ENCODE measurements at places on chromosomes 7 and 10.
A peak's percentile ranks its signal among the peaks of the same experiment; 100 is the strongest.

- no peak overlapping the region for H3K27ac ChIP-seq
- peaks cover 2% of the 10 kb centered on the region for H3K27me3 ChIP-seq
- H3K4me3 ChIP-seq = no peak overlapping the region
- H3K4me1 ChIP-seq = peaks cover 10% of the 10 kb centered on the region
Observed at GRCh38 chr10:13938950-13939349, 352.2 kb downstream of the PRPF18 start.

DNA sequence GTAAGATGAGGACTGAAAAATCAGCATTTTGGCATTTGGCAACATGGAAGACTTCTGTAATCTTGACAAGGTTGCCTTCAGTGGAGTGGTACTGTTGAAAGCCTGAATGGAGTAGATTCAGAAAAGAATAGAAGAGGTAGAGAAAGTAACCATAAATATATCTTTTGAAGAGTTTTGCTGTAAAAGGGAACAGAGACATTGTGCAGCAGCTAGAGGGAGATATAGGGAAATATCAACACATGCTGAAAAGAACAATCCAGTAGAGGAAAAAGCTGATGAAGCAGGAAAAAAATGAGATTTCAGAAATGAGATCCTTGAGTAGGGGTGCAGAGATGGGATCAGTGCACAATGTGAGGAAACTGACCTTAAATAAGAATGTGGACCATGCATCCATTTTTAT lies 60.0 kb downstream of the RAPGEF5 start:
- peaks cover 2% of the 10 kb centered on the region for H3K27me3 ChIP-seq
- no peak overlapping the region for H3K4me3 ChIP-seq
- no peaks in the 10 kb centered on the region for H3K36me3 ChIP-seq
- no peak overlapping the region for H3K27ac ChIP-seq
- H3K4me1 ChIP-seq = peaks cover 12% of the 10 kb centered on the region

GRCh38 chr10:69866688-69867461 lies 65.2 kb downstream of the COL13A1 start:
- DNase-seq = no peak
- no peak overlapping the region for H3K27ac ChIP-seq
- no peaks in the 10 kb centered on the region for H3K4me1 ChIP-seq
- H3K36me3 ChIP-seq = no peaks in the 10 kb centered on the region
- no peaks in the 10 kb centered on the region for H3K27me3 ChIP-seq

- H3K27me3 ChIP-seq = peaks cover 11% of the 10 kb centered on the region
- peaks cover 11% of the 10 kb centered on the region for H3K4me1 ChIP-seq
- H3K36me3 ChIP-seq = no peaks in the 10 kb centered on the region
- no peak overlapping the region for H3K4me3 ChIP-seq
- DNase-seq = no peak
Observed at GRCh38 chr10:89151857-89152256, 55.3 kb downstream of the CH25H start.

DNA sequence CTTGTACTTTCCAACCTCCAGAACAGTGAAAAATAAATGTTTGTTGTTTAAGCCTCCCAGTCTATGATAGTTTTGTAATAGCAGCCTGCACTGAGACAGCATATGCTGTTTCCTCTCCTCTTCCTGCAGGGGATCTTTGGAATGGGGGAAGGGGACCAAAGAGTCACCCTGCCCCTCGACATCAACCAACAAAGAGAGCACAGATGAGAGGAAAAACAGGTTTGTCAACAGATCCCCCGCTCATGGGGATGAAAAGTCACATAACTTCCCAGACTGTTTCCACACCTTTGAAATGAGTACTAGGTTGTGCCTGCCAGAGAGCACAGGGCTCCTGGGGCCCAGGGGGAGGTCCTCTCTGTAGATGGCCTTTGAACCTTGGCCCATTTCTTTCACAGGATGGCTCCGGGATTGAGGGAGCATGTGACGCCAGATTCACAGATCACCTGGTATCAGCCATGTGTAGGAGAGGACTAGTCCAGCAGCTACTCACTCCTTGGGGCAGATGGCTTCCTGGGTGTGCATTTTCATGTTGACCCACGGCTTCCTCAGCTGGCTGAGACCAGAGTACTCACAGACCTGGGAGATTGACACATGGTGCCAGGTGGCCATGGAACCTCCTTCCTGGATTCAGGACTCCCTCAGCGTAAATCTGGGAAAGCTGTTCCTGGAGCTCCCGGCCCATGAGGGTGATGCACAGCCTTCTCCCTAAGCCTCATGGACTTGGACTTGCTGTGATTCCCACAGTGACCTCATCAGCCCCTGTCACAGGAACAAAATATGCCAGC lies 125.6 kb downstream of the CXCL12 start:
- H3K27ac ChIP-seq = no peak overlapping the region
- H3K27me3 ChIP-seq = no peaks in the 10 kb centered on the region
- no peak for DNase-seq
- no peak overlapping the region for H3K4me3 ChIP-seq

GRCh38 chr7:127588697-127589482 lies 679 bp downstream of the ARF5 start:
- H3K4me1 ChIP-seq = peaks cover 41% of the 10 kb centered on the region
- DNase-seq = peak; percentile 38
- peak overlapping the region; percentile 93 for H3K27ac ChIP-seq
- H3K36me3 ChIP-seq = peaks cover 15% of the 10 kb centered on the region

- peaks cover 50% of the 10 kb centered on the region for H3K27me3 ChIP-seq
- H3K27ac ChIP-seq = no peak overlapping the region
- no peaks in the 10 kb centered on the region for H3K36me3 ChIP-seq
- no peaks in the 10 kb centered on the region for H3K4me1 ChIP-seq
Observed at GRCh38 chr10:48525113-48525512, 79.8 kb downstream of the ARHGAP22 start.

GRCh38 chr10:99841746-99842145 lies 59.3 kb downstream of the ABCC2 start:
- H3K4me3 ChIP-seq = no peak overlapping the region
- peaks cover 4% of the 10 kb centered on the region for H3K4me1 ChIP-seq
- H3K27me3 ChIP-seq = peaks cover 2% of the 10 kb centered on the region
- no peaks in the 10 kb centered on the region for H3K36me3 ChIP-seq

- H3K36me3 ChIP-seq = peaks cover 6% of the 10 kb centered on the region
- no peak overlapping the region for H3K4me3 ChIP-seq
- H3K27me3 ChIP-seq = no peaks in the 10 kb centered on the region
- no peak overlapping the region for H3K27ac ChIP-seq
- DNase-seq = no peak
Observed at GRCh38 chr10:21757185-21757901, 223.3 kb downstream of the MLLT10 start.

- no peaks in the 10 kb centered on the region for H3K27me3 ChIP-seq
- H3K4me1 ChIP-seq = no peaks in the 10 kb centered on the region
- H3K4me3 ChIP-seq = no peak overlapping the region
- H3K27ac ChIP-seq = no peak overlapping the region
Observed at GRCh38 chr7:132029369-132030085, 473.1 kb upstream of the PODXL start.

- H3K4me1 ChIP-seq = no peaks in the 10 kb centered on the region
- no peaks in the 10 kb centered on the region for H3K36me3 ChIP-seq
- no peak overlapping the region for H3K4me3 ChIP-seq
- H3K27ac ChIP-seq = no peak overlapping the region
Observed at GRCh38 chr7:151891182-151891581, 14.3 kb upstream of the PRKAG2 start.

GRCh38 chr10:10778959-10779358 lies 238.7 kb upstream of the CELF2 start:
- H3K4me1 ChIP-seq = no peaks in the 10 kb centered on the region
- no peak overlapping the region for H3K27ac ChIP-seq
- H3K27me3 ChIP-seq = peaks cover 12% of the 10 kb centered on the region
- no peak for DNase-seq
- H3K4me3 ChIP-seq = no peak overlapping the region

GRCh38 chr7:156820445-156821063 lies 72.4 kb downstream of the LMBR1 start:
- no peak overlapping the region for H3K4me3 ChIP-seq
- no peaks in the 10 kb centered on the region for H3K4me1 ChIP-seq
- H3K27ac ChIP-seq = no peak overlapping the region
- no peak for DNase-seq

DNA sequence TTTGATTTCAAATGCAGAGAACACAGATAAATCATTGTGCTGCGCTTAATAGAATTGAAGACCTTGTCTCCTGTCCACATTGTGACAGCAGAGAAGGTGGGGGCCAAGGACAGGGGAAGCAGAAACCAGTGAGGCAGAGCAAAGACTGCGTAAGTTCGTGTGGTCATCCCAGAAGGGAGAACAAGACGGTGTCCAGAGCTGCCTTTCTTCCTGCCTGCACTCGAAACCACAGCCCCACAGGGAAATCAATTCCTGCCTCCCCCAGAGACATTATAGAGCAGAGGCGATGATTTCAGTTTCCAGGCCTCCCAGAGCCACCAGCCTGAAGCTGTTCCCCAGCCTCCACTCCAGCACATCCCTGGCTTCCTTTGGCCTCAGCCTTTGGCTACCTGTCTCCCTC lies 39.7 kb upstream of the UCN3 start:
- no peaks in the 10 kb centered on the region for H3K36me3 ChIP-seq
- H3K27me3 ChIP-seq = peaks cover 5% of the 10 kb centered on the region
- no peaks in the 10 kb centered on the region for H3K4me1 ChIP-seq
- H3K4me3 ChIP-seq = no peak overlapping the region
- H3K27ac ChIP-seq = no peak overlapping the region

DNA sequence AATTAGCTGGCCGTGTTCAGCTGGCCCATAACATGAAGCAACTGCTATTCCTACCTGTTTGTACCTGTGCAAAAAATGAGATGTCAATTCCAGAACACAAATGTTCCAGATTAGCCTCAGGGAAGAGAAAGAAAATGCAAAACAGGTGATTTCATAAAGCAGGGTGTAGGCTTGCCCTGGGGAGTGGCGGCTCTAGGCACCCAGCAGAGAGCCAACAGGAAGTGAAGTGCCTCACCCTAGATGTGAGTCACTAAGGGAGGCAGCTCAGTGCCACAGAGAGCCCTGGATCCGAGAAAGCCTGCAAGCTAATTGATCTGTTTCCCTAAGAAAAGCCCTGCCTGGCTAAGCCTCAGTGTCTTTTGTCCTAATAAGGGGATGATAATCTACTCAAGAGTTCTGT lies 240.0 kb downstream of the ARHGAP21 start:
- no peak overlapping the region for H3K27ac ChIP-seq
- no peak for DNase-seq
- no peaks in the 10 kb centered on the region for H3K36me3 ChIP-seq
- peaks cover 10% of the 10 kb centered on the region for H3K27me3 ChIP-seq

- H3K4me3 ChIP-seq = peak overlapping the region; percentile 95
- peaks cover 3% of the 10 kb centered on the region for H3K27me3 ChIP-seq
- H3K36me3 ChIP-seq = peaks cover 32% of the 10 kb centered on the region
- no peak for DNase-seq
- peaks cover 90% of the 10 kb centered on the region for H3K4me1 ChIP-seq
- H3K27ac ChIP-seq = peak overlapping the region; percentile 99
Observed at GRCh38 chr7:100543586-100543985, 4.6 kb downstream of the AGFG2 start.

DNA sequence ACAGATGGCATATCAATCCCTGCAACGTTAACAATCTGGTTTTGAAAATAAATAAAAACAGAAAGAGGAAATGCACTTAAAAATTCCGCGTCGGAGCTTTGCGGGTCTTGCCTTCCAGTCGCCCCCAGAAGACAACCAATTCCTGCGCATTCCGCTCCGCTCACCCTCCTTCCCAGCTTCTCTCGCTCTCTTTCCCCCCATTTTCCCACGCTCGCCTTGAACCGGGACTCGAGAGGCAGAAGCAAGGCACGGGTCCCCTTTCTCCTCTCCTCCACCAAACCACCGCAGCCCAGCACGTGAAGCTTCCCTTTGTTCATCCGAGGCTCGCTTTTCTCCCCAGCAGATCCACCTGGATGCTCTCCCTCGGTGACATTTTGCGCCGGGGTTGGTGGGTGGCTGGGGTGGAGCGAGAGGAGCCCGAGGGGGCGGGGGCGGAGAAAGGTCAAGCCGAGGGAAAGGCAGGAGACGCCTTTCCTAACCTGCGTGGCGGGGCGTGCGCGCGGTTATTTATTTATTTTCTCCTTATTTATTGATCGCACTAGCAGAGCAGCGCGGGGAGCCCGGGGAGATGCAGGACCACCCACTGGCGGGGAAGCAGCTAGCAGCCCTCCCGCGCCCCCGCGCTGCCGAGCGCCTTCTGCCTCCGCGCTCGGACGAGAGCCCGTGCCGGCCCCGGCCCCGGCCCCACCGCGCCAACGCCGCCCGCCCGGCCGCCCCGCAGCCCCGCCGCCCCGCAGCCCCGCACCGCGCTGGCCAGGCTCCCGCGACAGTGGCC lies at the start of gene KCND2:
TSS of gene KCND2 (plus strand) at position 475 of the 775 bp plus-strand sequence.
- peaks cover 31% of the 10 kb centered on the region for H3K27me3 ChIP-seq
- peak within 1 kb of the TSS; percentile 26 for H3K4me3 ChIP-seq
- no peak within 1 kb of the TSS for H3K27ac ChIP-seq
- DNase-seq = no peak
- H3K36me3 ChIP-seq = no peaks in the 10 kb centered on the region

GRCh38 chr10:87976101-87976743 lies 112.8 kb downstream of the PTEN start:
- H3K36me3 ChIP-seq = no peaks in the 10 kb centered on the region
- H3K27ac ChIP-seq = no peak overlapping the region
- H3K4me3 ChIP-seq = no peak overlapping the region
- H3K4me1 ChIP-seq = peaks cover 9% of the 10 kb centered on the region

DNA sequence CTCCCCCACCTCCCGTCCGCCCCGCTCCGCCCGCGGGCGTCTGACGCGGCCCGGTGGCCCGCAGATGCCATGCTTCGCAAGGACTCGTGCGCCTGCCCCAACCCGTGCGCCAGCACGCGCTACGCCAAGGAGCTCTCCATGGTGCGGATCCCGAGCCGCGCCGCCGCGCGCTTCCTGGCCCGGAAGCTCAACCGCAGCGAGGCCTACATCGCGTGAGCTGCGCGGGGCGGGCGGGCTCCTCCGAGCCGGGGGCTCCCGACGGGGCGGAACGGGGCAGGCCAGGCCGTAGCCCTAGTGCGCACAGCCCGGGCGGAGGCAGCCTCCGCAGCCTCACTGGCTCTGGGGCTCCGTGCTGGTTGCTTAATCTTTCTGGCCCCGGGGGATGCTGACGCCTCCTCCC lies 2.8 kb downstream of the ASIC3 start:
- H3K27ac ChIP-seq = no peak overlapping the region
- H3K27me3 ChIP-seq = peaks cover 2% of the 10 kb centered on the region
- H3K4me3 ChIP-seq = no peak overlapping the region

GRCh38 chr10:94076325-94076841 lies 82.7 kb downstream of the PLCE1 start:
- peaks cover 5% of the 10 kb centered on the region for H3K27me3 ChIP-seq
- no peaks in the 10 kb centered on the region for H3K4me1 ChIP-seq
- H3K4me3 ChIP-seq = no peak overlapping the region
- no peak for DNase-seq

DNA sequence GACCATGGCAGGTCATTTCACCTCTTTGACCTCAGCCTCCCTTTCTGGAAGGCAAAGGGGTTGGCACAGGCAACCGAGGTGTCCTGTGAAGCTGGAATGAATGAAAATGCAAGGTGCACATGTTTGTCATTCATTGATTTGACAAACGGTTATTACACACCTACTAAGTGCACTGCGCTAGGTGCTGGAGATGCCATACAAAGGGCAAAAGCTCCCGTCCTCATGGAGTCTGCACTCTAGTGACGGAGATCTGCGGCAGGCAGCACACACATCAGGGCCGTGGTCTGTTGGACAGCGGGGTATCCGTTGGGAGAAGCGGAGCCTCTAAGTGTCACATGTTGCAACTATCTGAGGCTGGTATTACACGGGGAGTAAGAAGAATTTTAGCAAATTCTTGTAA lies 44.2 kb downstream of the PRF1 start:
- H3K36me3 ChIP-seq = no peaks in the 10 kb centered on the region
- DNase-seq = no peak
- no peaks in the 10 kb centered on the region for H3K27me3 ChIP-seq
- H3K27ac ChIP-seq = no peak overlapping the region
